Activated T-cell treated with anti-CD3 and anti-CD28 coated beads, Interleukin-2, amount 50 U/mL, for 4 hours (primary cell): ENCODE measurements at places on chromosomes 5 and 9.
A peak's percentile ranks its signal among the peaks of the same experiment; 100 is the strongest.

GRCh38 chr5:147671365-147671764 is 111.2 kb downstream of the JAKMIP2 start:
- DNase-seq = no peak

GRCh38 chr9:121289026-121289771 is 21.2 kb downstream of the GSN start:
- DNase-seq = no peak

DNA sequence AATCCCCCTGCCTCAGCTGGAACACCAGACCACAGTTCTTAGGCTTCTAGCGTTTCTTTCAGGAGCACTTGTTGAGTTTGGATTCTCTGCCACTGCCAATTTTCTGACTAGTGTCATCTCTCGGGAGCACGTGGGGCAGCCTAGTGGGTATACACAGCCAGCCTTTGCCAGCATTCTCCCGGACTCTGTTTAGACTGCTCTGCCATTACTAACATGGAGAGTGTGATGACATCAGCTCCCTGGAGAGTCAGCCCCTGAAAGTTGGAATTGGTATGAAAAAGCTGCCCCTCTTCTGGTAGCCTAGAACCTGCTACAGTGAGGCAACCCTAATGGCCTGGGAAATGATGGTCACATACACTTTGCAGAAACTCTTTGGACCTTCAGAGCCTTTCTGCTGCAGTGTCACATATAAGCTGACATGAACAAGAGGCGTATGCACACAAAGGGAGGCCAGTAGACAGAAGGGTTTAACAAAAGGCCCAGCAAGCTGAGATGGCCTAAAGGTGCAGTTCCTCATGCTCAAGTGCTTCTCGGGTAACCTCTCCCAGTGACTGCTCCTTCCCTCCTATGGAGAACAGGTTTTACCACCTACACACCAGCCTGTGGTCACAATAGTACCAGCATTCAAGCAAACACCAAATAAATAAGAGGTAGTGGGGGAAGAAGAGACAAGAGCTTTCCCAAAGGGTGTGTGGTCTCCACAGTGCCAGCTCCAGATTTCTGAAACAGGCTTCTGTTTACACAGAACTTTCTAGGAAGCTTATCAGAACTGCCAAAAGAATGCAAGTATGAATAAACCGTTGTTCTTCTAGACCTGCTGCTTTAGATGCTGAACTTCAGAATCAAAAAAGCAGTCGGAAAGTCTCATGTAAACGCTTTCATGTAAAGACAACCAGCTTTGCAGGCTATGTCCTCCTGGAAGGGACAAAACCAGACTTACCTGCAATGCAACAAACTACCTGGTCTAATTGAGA is 16.5 kb downstream of the SPACA9 start:
- no peak for DNase-seq

DNA sequence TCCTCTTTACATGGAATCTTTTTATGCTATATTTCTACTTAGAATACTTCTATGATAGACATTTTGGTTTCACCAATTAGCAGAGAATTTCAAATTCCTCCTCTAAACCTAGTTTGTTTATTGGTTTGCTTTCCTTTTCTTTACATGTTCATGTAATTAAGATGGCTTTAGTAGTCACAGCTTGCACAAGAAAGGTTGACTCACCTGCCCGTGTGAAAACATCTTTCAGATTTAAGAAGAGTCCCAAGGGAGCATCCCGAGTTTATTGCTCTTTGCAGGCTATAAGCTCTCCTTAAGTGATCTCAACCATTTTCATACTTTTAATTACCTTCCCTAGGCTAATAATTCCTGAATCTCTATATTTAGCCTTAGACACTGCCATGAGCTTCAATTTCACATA is 28.9 kb downstream of the TYRP1 start:
- no peak for DNase-seq

DNA sequence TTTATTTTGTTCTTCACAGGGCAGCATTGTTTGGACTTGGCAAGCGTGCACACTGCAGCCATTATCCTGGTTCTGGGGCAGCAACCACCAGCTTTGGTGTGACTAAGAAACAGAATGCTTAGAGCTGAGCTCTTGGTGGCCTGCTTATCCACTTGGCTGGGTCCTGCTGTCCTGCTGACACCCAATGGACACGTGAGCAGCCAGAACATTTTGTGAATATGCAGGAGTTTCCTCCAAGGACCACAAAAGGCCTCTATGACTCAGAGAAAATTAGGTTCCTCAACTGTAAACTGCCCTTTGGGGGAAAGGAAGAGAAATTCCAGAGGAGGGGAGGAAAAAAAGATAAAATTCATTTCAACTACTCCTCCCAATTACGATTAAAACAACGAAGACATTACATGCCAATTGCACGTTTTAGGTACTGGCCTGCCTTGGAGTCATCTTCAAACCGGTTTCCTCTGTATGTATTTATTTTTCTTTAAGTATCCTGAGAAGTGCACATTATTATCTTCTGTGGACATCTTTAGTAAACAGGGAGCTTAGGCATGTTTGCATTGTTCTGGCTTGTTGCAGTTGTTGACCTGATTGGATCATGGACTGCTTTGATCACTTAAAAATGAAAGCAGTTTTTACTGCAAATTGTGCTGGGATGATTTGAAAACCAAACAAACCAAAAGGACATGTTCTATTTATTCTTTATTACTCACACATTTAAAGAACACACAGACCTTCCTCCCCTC is 82.3 kb upstream of the TLE4 start:
- DNase-seq = no peak

GRCh38 chr9:131872702-131873101 is 132.8 kb upstream of the RAPGEF1 start:
- DNase-seq = no peak

GRCh38 chr5:5278815-5279381 is 138.8 kb downstream of the ADAMTS16 start:
- DNase-seq = no peak

DNA sequence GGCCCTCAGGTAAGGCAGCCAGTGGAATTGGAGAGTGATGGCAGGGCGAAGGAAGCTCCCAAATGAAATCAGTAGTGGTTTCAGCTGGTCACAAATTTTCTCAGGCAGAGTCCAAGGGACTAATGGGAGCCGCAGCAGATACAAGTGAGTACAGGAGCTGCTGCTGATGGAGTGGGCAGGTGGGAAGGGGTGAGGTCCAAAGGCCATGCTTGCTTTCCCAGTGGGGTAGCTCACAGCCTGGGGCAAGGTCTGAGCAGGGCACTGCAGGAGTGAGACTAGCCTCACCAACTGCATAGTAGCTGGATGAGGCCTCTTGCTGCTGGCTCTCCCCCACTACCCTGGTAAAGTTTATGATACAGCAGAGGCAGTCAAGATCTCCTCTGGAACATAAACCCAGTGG is 38.2 kb downstream of the MTAP start:
- DNase-seq = no peak

DNA sequence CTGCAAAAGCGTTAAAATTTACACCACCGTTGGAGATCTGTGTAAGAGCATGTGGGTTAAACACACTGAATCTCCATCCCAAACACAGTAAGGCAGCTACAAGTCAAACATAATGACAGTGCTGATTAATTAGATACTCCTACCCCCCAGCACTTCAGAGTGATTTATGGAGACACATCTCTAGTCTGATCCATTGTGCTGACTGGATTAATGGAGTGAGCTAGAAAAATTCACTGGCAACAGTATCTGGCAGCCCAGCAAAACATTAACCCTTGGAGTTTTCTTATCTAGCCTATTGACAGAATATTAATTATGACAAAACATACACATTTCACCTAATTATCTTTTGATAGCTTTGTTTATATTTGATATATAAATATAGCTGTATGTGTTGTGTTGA is 188.6 kb upstream of the ISL1 start:
- no peak for DNase-seq

DNA sequence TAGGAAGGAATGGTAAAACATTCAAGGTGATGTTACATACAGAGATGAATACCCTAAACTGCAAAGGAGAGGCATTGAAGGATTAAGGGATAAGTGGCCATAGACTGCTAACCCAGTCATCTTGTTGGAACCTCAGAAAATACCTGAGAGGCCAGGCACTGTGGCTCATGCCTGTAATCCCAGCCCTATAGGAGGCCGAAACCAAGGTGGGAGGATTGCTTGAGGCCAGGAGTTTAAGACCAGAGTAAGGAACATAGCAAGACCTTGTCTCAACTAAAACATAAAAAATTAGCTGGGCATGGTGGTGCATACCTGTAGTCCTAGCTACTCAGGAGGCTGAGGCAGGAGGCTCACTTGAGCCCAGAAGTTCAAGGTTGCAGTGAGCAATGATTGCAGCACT is 10.9 kb downstream of the ECM2 start:
- no peak for DNase-seq

GRCh38 chr5:76724871-76725270 is 8.9 kb downstream of the F2R start:
- no peak for DNase-seq

DNA sequence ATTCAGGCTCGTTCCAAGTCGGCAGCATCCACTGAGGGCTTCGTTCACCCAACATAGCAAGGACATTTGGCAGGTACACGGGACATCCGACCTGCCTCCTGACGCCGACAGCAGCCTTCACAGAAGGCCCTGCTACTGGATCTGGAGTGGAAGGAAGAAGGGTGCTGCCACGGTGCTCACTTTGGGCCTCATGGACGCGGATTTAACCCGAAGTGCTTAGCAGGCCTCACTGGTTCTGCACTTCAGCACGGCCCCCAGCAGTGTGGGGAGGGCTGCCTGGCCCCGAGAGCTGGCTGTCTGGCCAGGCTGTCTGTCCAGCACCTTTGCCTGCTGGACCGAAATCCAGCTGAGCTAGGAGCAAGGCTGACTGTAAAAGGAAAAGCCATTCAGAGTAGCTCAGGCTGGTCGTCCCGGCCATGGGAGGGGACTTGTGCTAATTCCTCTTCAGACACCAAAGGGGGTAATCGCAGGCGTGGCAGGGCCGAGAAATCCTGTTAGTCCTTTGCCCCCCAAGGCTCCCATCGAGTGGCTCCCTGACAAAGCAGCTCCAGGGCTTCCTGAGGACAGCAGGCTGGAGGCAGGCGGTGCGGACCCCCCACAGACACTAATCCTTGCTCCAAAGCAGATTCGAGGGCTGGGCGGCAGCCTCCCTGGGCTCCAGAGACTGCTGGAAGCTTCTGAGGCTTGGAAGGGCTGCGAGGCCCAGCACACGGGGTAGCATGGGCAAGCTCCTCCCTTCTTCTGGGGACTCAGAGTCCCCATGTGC is 11.1 kb upstream of the RXRA start:
- no peak for DNase-seq

DNA sequence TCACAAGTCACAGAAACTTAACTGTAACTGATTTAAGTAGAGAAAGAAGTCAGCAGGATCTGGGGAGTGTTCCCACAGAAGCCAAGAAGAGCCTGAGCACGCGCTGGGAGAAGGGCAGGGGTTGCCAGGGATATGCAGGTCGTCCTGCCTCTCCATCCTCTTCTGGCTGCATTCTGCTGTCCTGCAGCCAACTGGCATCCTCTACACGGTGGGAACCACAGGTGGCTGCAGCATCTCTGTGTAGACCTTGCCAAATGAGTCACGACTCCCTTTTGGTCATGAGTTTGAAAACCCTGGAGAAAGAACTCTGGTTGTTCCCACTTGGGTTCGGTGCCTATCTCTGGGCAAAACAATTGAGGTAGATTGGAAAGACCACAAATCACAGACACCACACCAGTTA is 38.4 kb upstream of the PCA3 start:
- no peak for DNase-seq

DNA sequence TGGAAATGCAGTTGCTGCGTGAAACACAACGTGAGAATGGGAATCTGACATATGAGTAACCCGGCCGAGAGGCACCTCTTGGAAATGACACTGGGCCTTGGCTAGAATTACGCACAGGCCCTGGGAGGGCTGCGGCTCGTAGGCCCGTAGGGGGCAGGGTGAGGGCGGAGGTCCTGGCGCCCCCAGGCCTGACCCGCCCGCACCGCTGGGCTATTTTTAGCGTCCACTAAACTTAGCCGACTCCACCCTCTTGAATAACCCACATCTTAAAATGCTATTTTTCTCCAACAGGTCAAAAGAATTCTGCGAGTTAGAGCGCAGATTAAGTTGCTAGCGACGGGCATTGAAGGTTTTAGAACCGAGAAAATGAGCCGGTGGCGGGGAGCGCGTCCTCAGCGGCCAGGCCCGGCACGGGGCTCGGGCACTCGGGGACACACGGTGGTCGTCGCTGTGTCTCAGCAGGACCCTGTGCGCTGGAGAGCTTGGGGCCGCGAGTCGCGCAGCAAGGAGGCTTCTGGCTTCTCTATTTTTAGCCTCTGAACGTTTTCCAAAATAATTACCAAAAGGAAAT is 168.5 kb downstream of the AUH start:
- peak; percentile 76 for DNase-seq

- DNase-seq = no peak
Observed at GRCh38 chr5:17223367-17224185, 6.1 kb downstream of the BASP1 start.

DNA sequence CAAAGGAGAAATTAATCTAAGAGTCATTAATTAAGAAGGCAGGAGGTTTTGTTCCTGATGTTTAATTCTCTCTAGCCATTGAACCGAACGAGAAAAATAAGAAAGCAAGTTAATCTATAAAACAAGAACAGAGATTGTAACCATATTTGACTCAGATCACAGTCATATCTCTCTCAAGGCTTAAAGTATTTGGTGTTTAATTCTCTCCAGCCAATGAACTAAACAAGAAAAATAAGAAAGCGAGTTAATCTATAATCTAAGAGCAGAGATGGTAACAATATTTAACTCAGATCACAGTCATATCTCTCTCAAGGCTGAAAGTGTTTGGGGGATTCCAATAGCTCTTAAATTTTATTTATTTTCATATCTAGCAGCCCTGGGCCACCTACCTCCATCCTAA is 74.4 kb upstream of the SHISAL2B start:
- no peak for DNase-seq

DNA sequence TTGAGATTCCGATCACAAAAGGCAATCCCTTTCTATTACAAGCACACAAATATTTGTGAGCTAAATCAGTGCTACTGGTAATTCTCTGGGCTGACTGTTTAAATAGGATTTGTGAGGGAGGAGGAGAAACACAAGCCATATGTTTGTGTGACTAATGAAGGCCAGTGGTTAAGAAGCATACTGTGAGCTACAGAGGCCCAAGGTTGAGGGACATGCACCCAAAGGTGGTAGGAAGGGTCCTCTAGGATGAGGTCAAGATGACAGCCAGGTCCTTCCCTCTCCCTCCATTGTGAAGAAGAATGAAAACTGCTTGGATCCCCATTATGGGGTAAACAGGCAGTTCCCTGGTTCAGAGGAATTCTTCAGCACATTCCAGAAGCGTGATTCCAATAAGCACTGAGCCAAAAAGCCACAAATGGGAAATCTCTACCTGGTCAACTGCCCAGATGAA is 83.9 kb downstream of the SPOCK1 start:
- no peak for DNase-seq

DNA sequence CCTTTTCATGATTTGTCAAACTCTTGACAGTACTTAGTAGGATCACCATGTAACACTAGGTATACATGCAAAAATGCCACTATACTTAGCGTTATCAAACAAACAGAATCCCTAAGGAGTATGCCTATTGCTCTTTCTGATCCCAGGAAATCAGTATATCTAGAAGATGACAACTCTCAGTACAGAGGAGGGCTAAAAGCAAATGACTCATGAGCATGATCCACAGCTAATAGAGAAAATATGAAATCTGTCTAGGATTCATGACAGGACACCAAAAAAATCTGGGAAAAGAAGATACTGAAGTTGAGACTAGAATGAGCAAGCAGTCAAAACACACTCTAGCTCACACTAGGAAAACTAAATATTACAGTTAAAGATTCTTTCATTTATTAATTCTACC is 89.2 kb downstream of the RAPGEF6 start:
- DNase-seq = no peak

- no peak for DNase-seq
Observed at GRCh38 chr5:142862594-142862993, 92.4 kb downstream of the ARHGAP26 start.
